ENCODE measurements at places on chromosomes 2 and 18. TPM values are rescaled to one million over a fixed set of nuclear protein-coding genes. Genes with fewer than 3 reads are reported as not detected.

DNA sequence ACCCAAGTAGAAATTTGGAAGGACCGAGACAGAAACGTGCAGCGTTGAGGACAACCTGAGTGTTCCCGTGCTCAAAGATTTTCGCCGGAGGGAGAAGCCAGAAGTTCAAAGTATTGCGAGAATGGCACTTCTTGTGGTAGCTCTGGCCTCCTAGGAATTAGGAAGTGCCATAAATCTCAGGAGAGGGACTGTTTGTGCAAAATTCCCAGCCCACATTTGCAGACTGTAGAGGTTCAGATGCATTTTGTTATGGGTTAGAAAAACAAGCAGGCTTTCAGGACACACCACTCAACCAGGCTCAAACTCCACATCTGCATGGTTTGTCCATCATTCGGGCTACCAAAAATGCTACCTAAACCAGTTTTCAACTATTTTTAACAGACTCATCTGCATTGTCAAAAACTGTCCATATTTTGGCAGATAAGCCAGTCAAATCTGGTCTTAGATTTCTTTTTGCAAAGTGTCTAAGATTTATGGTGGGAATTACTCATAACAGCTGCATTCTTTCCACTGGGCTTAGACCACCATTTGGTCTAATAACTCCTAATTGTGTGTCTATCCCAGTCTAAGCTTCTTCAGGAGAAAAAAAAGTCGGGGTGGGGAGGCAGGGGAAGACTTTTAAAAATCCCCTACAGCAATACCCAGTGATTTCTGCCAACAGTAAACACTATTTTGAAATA, 422.9 kb downstream of the ARHGAP15 start:
- no peaks in the 10 kb centered on the region for H3K36me3 ChIP-seq
- H3K4me3 ChIP-seq: no peak overlapping the region
- H3K4me1 ChIP-seq: no peaks in the 10 kb centered on the region
- no peak for DNase-seq
- H3K27ac ChIP-seq: peak overlapping the region; percentile 32

DNA sequence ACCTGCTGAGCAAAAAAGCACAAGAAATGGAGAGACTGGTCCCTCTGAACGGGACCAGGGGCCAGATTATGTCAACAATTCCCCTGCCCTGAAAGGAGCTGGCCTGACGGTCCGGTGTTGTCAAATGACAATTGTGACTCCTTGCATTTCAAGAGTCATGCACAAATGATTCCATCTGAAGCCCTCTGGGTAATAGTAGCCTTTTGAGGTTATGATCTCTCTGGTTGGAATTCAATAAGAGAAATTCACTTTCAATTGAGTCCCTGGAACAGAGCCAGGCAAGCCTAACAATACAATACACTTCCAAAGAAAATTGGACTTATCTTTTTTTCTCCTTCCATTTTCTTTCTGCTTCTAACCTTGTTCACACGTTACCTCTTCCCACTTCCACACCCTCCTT, 116.9 kb downstream of the C1D start:
- no peaks in the 10 kb centered on the region for H3K36me3 ChIP-seq
- H3K4me1 ChIP-seq: no peaks in the 10 kb centered on the region
- H3K4me3 ChIP-seq: no peak overlapping the region
- H3K27me3 ChIP-seq: no peaks in the 10 kb centered on the region
- no peak overlapping the region for H3K27ac ChIP-seq

GRCh38 chr2:178811901-178812300, 4.7 kb upstream of the TTN start:
- H3K27ac ChIP-seq: no peak overlapping the region
- no peak for DNase-seq
- no peaks in the 10 kb centered on the region for H3K36me3 ChIP-seq

PAX3 gene
- total RNA-seq: not detected

- H3K36me3 ChIP-seq: no peaks in the 10 kb centered on the region
- H3K27me3 ChIP-seq: peaks cover 34% of the 10 kb centered on the region
- no peak within 1 kb of the TSS for H3K27ac ChIP-seq
- DNase-seq: no peak
- H3K4me3 ChIP-seq: peak within 1 kb of the TSS; percentile 33
These were observed at the start of gene MFSD2B for GRCh38 chr2:24009680-24010476. Gene MFSD2B, plus strand, starts transcription at chr2:24010085. Its CDS starts 12 bp downstream, at chr2:24010097.

GRCh38 chr2:58899692-58900091, 658.6 kb upstream of the FANCL start:
- DNase-seq: no peak
- no peaks in the 10 kb centered on the region for H3K4me1 ChIP-seq
- H3K4me3 ChIP-seq: no peak overlapping the region
- H3K36me3 ChIP-seq: no peaks in the 10 kb centered on the region

HJURP gene
- 5.3 TPM for total RNA-seq

CABLES1 gene
- total RNA-seq: 6.9 TPM

DNA sequence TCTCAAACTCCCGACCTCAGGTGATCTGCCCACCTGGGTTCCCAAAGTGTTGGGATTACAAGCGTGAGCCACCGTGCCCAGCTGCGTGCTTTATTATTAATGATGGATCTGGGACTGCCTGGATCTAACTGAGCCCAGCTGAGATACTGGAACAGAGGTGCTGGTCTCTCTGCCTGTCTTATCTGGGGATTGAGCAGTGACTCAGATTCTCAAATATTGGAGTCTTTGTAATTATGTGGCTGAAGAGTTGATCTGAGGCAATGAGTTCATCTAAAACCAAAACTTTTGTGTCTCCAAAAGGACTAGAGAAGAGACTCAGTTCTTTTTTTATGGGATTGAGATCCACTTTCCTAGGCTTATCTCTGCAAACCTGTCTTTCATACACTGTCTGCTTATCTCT, 16.3 kb downstream of the PLEKHB2 start:
- DNase-seq: no peak
- H3K4me1 ChIP-seq: no peaks in the 10 kb centered on the region
- H3K27ac ChIP-seq: peak overlapping the region; percentile 79
- no peaks in the 10 kb centered on the region for H3K36me3 ChIP-seq
- H3K27me3 ChIP-seq: no peaks in the 10 kb centered on the region

DNA sequence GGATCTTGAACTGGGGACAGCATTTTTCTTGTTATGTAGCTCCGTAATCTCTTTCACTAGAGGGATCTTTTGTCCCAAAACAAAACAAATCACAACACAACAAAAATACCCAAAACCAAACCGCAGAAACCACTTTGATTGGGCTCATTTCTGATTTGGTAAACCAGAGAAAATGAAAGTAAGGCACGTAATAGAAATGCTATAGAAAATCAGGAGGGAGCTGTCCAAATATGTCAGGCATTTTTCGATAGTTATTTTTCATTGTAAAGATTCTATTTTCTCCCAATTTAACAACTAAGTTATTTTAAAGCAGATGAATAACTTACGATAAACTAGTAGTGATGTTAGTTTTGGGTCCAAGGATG, 406.5 kb downstream of the XIRP2 start:
- no peak overlapping the region for H3K27ac ChIP-seq
- peaks cover 39% of the 10 kb centered on the region for H3K27me3 ChIP-seq
- no peaks in the 10 kb centered on the region for H3K36me3 ChIP-seq

- no peaks in the 10 kb centered on the region for H3K36me3 ChIP-seq
- H3K27me3 ChIP-seq: no peaks in the 10 kb centered on the region
- peaks cover 17% of the 10 kb centered on the region for H3K4me1 ChIP-seq
- no peak for DNase-seq
These were observed 209.5 kb downstream of the NDUFA10 start for GRCh38 chr2:239815671-239816070.

DNA sequence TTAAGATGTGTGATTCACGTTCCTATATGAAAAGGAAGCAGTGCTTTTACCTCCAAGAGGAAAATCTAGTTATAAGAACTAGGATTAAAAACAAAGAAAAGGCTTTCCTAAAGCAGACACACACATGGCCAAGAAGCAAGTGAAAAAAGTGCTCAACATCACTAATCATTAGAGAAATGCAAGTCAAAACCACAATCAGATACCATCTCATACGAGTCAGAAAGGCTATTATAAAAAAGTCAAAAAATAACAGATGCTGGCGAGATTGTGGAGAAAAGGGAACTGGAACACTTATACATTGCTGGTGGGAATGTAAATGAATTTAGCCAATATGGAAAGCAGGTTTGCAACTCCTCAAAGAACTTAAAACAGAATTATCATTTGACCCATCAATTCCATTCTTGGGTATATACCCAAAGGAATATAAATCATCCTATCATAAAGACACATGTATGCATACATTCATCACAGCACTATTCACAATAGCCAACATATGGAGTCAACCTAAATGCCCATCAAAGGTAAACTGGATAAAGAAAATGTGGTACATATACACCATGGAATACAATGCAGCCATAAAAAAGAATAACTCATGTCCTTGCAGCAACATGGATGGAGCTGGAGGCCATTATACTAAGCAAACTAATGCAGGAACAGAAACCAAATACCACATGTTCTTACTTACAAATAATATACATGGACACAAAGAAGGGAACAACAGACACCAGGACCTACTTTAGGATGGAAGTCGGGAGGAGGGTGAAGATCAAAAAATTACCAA, 285.3 kb downstream of the RAD51AP2 start:
- H3K4me1 ChIP-seq: no peaks in the 10 kb centered on the region
- H3K36me3 ChIP-seq: no peaks in the 10 kb centered on the region
- no peaks in the 10 kb centered on the region for H3K27me3 ChIP-seq
- H3K4me3 ChIP-seq: no peak overlapping the region
- no peak overlapping the region for H3K27ac ChIP-seq

DNA sequence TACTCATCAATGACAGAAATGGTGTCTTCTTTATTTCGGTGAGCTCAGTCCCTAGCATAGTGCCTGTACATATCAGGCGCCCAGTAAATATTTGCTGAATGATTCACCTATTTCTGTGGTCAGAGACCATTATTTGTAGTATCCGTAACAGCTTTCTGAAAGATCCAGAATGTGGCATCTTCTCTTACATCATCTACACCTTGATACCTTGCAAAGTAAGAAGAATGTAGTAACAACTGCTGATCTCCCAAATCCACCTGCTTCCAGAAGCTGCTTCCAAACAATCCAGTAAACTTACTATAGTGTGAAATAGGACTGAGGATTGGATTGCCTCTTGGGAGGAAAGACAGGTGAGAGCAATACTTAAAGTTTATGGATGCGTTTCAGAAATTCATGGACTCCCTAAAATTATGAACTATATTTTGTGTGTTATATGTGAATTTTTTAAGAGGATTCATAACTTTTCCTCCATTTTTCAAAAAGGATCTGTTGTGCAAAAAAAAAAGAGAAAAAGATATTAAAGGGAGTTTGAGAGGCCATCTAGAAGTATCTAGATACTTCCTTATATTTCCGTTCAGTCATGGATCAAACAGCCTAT, 945 bp upstream of the ASXL2 start:
- no peaks in the 10 kb centered on the region for H3K36me3 ChIP-seq
- peak overlapping the region; percentile 85 for H3K27ac ChIP-seq
- H3K4me3 ChIP-seq: peak overlapping the region; percentile 21

DNA sequence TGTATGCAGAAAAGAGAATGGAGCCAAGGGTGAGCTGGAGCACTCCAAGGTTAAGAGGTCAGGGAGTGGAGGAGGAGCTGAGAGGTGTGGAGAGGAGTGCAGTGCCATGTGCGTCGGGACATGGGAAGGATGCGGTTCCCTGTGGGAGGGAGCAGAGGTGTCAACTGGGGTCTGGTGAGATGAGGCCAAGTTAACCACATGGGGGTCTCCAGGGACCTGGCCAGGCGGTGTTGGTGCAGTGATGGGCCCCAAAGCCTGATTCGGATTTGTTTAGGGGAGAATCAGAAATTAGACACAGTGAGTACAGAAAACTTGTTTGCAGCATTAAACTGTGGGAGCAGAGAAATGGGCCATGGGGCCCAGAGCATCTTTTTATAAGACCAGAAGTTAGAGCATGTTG, 210.5 kb downstream of the LDLRAD4 start:
- H3K4me3 ChIP-seq: no peak overlapping the region
- H3K36me3 ChIP-seq: no peaks in the 10 kb centered on the region
- no peak overlapping the region for H3K27ac ChIP-seq
- no peaks in the 10 kb centered on the region for H3K27me3 ChIP-seq
- DNase-seq: no peak

DNA sequence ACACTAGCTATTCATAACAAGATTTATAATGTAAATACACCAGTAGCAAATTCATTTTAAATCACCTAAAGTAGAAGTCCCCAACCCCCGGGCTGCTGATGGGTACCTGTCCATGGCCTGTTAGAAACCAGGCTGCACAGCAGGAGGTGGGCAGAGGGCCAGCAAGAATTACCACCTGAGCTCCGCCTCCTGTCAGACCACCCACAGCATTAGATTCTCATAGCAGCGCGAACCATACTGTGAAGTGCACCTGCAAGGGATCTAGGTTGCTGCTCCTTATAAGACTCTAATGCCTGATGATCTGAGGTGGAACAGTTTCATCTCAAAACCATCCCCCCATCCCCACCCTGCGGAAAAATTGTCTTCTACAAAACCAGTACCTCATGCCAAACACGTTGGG, 71.3 kb downstream of the KANSL1L start:
- no peak for DNase-seq
- no peaks in the 10 kb centered on the region for H3K4me1 ChIP-seq
- H3K27ac ChIP-seq: no peak overlapping the region
- no peaks in the 10 kb centered on the region for H3K36me3 ChIP-seq
- no peak overlapping the region for H3K4me3 ChIP-seq

CMPK2 gene
- 7.0 TPM for total RNA-seq

DNA sequence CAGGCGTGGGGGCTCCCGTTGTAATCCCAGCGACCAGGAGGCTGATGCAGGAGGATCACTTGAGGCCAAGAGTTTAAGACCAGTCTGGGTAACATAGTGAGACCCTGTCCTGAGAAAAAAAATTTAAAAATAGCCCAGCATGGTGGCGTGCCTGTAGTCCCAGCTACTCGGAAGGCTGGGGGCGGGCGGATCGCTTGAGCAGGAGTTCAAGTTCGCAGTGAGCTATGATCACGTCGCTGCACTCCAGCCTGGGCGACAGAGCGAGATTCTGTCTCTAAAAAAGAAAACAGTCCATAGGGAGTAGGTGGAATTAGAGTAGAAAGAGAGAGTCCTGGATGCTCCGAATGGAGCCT, 325 bp upstream of the TTLL4 start:
- no peaks in the 10 kb centered on the region for H3K4me1 ChIP-seq
- H3K27me3 ChIP-seq: no peaks in the 10 kb centered on the region
- H3K36me3 ChIP-seq: no peaks in the 10 kb centered on the region
- H3K4me3 ChIP-seq: no peak overlapping the region
- H3K27ac ChIP-seq: no peak overlapping the region
- no peak for DNase-seq

DNA sequence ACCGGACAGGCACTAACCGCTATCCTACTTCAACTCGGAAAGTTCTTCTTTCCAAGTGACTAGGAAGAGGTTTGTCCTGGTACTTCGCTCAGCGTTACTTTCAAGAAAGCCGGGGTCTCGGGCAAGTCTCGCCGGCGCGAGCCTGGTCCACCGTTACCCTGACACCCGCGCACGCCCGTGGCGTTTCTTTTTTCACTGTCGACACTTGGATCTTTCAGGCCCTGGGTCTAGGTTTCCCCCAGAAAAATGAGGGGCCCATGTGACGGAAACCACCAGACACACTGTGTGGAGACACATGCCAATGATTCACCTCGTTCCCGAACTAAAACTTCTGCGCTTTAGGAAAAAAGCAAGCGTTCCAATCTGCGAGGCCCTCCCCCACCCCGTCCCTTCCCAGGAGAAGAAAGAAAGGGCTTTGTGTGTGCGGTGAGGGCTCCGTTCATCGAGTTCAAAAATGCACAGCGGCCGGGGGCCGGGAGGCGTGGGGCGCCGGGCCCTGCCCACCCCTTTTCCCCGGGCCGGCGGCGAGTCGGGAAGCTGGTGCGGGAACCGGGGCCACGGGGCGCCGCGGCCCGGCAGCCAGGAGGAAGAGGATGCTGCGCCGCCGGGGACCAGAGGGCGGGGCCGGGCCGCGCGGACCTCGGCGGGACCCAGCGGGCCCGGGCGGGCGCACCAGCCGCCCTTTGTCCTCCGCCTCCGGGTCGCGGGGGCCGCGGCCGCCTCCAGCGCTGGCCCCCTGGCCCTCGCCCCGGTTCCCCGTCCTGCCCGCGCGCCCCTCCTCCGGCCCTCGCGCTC, 2.6 kb downstream of the ZNF521 start:
- peaks cover 66% of the 10 kb centered on the region for H3K27me3 ChIP-seq
- no peaks in the 10 kb centered on the region for H3K4me1 ChIP-seq
- no peaks in the 10 kb centered on the region for H3K36me3 ChIP-seq
- peak overlapping the region; percentile 86 for H3K27ac ChIP-seq
- H3K4me3 ChIP-seq: peak overlapping the region; percentile 83
